Stimulated activated CD4-positive, alpha-beta T cell treated with anti-CD3 and anti-CD28 coated beads, Interleukin-2, amount 100 ng/mL, for 24 hours (primary cell): ENCODE measurements at places on chromosomes 11 and 22.

DNA sequence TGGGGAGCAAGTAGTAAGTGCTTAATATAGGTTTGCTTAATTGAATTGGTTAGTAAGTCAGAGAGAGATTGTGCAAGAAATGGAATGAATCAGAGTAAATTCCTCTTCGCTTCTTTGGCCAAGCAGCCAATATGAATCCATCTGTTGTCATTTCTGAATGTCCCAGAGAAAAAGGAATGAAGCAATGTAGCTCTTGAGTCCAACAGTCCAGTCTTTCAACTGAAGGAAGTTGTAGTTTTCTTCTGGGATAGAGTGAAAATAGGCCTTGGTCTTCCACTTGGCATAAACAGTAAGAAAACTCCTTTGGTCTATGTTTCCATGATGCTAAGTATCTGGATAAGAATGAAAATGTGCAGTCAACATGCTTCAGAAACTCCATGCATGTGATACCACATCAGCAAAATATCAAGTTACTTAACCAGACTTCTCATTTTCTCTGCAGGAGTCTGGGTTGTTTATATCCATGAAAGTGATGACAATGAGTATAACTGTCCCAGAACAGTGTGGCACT is 1.8 kb upstream of the FIBIN start:
- DNase-seq = no peak

DNA sequence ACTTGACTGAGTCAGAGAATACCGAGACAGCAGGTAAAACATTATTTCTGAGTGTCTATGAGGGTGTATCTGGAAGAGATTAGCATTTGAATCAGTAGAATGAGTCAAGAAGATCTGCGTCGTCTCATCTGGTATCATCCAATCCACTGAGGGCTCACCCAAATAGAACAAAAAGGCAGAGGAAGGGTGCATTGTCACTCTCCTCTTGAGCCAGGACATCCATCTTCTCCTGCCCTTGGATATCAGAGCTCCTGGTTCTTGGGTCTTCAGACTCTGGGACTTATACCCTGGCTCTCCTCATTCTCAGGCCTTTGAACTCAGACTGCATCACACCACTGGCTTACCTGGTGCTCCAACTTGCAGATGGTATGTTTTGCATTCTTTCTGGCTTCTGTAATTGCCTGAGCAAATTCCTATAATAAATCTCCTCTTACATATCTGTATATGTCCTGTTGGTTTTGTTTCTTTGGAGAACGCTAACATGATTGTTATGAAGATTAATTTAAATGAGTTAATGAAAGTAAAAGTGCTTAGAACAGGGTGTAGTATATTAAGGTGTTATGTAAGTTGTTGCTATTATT is 49.3 kb downstream of the ME3 start:
- no peak for DNase-seq

DNA sequence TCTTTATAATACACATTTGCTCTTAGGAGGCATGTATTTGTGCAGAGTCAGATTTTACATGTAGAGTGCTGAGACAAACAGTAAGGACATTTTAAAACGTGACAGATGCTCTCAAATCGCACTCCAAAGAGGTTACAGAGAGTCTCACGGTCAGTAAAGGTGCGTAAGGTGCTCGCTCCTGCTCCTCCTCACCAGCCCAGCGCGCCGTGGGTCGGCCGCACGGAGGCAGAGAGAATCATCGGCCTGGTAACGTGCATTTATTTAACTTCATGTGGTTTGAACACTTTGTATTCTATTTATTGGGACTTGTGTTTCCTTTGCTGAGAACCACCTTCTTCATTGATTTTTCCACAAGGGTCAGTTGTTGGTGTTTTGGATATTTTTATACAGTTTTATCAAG is 900.1 kb downstream of the BRD1 start:
- no peak for DNase-seq

GRCh38 chr11:79249295-79249993 is 191.4 kb downstream of the TENM4 start:
- no peak for DNase-seq

DNA sequence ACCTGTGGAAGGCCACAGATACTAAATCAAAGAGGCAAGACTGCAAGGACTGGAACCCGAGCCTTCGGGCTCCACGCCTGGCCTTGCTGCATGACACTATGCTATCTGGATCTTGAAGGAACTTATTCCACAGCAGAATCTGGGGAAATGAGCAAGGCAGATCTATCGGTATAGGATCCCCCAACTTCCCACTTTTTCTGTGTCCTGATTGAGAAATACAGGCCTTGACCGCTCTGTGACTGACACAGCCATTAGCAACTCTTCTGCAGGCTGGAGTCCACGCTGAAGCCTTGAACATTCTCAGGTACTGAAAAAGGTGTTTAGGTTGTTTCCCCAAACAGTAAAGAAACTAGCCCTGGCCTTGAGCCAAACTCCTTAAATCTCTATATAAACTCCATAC is 241.2 kb upstream of the NARS2 start:
- no peak for DNase-seq

GRCh38 chr11:70142221-70142875 is 60.7 kb upstream of the FADD start:
- DNase-seq = no peak

DNA sequence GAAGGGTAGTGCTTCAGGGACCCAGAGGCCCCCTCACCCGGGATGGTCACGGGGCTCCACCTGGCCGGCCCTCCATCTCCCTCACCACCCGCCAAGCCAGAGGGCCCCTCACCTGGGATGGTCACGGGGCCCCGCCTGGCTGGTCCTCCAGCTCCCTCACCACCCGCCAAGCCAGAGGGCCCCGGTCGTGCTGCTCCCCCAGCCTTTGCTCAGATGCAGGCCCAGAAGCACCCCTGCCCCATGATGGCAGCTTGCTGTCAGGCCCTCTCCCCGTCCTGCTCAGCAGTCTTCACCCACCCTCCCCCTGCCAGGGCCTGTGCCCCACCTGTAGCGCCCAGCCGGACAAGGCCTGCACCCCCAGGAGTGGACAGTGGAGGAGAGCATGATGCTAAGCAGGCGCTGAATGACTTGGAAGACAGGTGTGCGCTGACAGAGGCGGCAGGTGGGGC is 7.3 kb downstream of the DENND6B start:
- no peak for DNase-seq

DNA sequence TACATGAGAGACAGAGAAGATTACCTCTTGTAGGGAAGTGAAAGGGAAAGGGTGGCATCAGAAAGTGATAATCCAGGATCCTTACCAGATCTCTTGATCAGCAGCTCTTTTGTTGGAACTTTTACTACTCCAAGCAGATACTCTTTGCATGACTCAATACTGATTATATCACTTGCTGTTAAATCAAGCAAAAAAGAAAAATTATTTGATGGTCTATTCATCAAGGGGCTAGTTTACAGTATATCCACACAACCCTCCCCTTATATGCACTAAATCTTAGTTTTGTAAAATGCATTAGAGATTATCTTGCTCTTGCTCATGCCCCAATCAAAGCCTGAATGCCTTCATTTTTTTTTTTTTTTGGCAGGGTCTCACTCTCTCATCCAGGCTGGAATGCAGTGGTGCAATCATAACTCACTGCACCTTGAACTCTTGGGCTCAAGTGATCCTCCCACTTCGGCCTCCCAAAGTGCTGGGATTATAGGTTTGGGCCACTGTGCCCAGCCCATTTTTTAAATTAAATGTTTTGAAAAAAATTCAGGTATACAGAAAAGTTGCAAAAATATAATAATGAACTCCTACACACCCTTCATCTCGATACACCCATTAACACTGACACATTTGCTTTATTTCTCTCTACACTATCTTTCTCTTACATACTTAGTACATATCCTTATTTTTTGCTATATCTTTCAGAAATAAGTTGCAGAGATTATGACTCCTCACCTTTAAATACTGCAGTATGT is 76.1 kb upstream of the UCP3 start:
- DNase-seq = no peak

GRCh38 chr11:49377978-49378377 is 169.6 kb upstream of the FOLH1 start:
- DNase-seq = no peak

- no peak for DNase-seq
These were observed 45.7 kb downstream of the CYTH4 start for GRCh38 chr22:37328017-37328416.

GRCh38 chr11:67238894-67239782 is 27.1 kb upstream of the GRK2 start:
- DNase-seq = no peak

DNA sequence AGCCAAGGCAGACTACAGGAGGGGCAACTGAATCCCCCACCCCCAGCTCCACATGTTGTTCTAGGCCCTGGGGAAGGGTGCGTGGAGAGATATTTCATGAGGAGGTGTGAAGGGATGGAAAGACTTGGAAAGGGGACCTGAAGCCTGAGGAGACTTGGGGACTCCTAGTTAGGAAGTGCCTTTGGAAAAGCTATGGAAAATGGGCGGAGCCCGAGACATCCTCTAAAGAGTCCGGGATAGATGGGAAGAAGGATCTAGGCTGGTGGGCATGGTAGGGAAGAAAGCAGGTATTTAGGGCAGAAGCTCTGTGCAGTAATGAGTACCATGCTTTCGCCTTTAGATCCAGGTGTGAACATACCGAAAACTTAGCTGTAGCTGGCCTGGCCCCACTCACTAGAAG is 15.0 kb upstream of the CYP2R1 start:
- no peak for DNase-seq

DNA sequence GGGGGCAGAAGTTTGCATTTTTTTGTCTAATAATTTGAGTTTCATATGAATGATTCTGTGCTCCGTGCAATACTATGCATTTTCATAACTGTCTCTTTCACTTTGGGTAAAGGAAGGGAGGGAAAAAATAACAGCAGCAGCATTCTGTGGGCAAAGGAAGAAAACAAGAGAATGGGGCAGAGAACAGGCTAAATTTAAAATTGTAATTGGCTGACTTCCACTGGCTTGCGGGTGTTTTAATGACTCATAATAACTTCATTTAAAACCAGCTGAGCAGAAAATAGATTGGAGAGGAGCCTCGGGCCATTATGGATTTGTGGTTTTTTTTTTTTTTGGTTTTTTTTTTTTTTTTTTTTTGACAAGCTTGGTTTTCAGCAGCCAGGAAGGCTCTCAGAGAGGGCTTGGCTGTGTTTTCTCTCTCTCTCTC is 107.4 kb downstream of the ZBTB16 start:
- no peak for DNase-seq

GRCh38 chr22:30751529-30751928 is 56.9 kb downstream of the OSBP2 start:
- no peak for DNase-seq

GRCh38 chr11:2558397-2558796 is 113.6 kb downstream of the KCNQ1 start:
- DNase-seq = no peak
